ENCODE measurements at places on chromosomes 2 and 18. TPM values are rescaled to one million over a fixed set of nuclear protein-coding genes. Genes with fewer than 3 reads are reported as not detected.

GRCh38 chr2:128410035-128410757, 91.5 kb upstream of the HS6ST1 start:
- H3K4me3 ChIP-seq: no peak overlapping the region
- H3K27ac ChIP-seq: no peak overlapping the region
- H3K36me3 ChIP-seq: no peaks in the 10 kb centered on the region
- no peak for DNase-seq
- H3K27me3 ChIP-seq: no peaks in the 10 kb centered on the region
- H3K4me1 ChIP-seq: no peaks in the 10 kb centered on the region

DNA sequence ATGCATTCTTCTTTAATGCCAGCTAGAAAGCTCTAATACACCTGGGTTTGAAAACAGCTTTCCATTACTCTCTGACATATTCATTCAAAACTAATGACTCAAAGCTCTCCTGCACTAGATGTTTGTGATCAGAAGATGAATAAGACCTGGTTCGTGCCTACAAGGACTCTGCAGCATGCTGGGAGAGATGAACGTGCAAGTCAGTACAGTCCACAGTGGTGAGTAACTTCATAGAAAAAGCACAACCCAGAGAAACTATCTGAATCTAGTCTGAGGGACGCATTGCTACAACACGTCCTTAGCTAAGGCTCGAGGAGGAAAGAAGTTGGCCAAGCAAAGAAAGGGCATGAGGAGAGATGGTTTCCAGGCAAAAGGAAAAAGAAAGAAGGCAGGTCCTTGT, 234.3 kb downstream of the OSR1 start:
- H3K4me3 ChIP-seq: no peak overlapping the region
- no peak for DNase-seq
- no peaks in the 10 kb centered on the region for H3K36me3 ChIP-seq
- no peaks in the 10 kb centered on the region for H3K4me1 ChIP-seq
- no peaks in the 10 kb centered on the region for H3K27me3 ChIP-seq

EVA1A gene
- 1.7 TPM for total RNA-seq

- H3K27ac ChIP-seq: no peak overlapping the region
- no peak for DNase-seq
- no peaks in the 10 kb centered on the region for H3K27me3 ChIP-seq
- H3K36me3 ChIP-seq: no peaks in the 10 kb centered on the region
- no peaks in the 10 kb centered on the region for H3K4me1 ChIP-seq
These were observed 225.0 kb downstream of the CYP26B1 start for GRCh38 chr2:71922499-71923142.

KCMF1 gene
- total RNA-seq: 59.1 TPM

RASGRP3 gene
- total RNA-seq: 22.3 TPM
